ENCODE measurements at places on chromosomes 11 and 22.

GRCh38 chr11:109140857-109141515 lies 281.0 kb upstream of the C11orf87 start:
- no peak for DNase-seq

GRCh38 chr11:2562890-2563212 lies 118.0 kb downstream of the KCNQ1 start:
- DNase-seq = no peak

GRCh38 chr11:87307101-87307500 lies 269.4 kb downstream of the TMEM135 start:
- no peak for DNase-seq

DNA sequence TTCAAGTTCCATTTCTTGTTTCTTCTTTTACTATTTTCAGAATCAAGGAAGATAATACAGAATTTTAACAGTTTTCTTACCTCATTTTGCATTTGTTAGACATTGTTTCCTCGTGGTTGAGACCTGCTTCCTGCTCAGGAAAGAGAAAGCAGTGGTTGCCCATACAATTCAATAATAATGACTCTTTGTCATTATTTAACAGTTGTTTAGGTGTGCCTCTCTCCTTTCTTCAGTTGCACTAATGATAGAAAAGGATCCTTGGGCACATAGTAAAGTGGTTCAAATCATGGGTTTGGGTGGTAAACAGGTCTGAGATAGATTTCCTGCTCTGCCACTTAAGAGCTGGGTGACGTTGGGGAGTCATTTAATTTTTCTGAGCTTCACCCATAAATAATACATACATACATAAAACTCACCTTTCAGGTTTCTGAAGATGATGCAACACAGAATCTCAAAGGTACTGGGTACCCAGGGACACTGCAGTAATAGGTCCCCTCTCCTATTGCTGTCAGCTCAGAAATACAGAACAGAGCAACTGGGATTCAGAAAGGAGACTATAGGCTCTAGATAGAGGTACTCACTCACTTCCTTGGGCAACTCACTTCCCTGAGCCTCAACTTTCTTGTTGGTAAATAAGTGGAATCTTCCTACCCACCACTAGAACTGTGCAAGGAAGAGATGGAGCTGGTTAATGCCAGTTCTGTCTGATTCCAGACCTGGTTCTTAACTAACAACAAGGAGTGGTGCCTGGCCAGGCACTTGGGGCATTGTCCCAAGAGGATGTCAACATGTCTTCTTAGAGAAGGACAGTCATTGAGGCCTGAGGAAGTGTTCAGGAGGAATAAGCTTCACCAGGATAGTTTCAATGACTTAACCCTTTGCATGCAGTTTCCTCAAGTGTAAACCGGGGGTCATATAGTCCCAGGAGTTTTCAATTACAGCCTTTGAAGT lies 34.9 kb downstream of the CD44 start:
- no peak for DNase-seq

DNA sequence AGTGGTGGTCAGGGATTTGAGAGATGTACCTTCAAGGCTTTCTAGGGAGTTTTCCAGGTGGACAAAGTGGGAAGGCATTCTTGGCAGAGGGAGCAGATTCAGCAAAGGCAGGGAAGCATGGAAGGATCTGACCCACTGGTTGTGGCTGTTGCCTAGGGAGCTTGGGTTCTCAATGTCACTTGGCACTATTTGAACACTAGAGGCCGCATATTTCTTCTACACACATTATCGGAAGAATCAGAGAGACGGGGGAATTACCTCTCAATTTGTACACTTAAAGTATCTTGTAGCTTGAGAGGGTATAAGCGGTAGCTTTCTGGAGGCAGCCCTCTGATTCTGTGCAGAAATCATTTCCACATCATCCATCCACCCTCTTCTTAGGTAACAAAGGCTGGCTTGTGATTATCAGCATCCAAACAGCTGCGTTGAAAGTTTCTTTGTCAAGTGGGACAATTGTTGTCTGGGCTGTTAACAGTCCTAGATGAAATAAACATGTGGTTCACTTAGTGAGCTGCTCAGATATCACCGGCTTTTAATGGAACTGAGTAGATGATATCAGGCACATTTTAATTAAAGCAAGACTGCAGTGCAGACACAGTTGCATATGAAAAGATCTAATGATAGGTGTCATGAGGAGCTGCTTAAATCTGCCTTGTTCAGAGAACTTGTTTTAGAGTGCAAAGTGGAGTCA lies 2.6 kb downstream of the NELL1 start:
- no peak for DNase-seq

- no peak for DNase-seq
Measured at GRCh38 chr22:27509132-27509920, 292.2 kb downstream of the MN1 start.

DNA sequence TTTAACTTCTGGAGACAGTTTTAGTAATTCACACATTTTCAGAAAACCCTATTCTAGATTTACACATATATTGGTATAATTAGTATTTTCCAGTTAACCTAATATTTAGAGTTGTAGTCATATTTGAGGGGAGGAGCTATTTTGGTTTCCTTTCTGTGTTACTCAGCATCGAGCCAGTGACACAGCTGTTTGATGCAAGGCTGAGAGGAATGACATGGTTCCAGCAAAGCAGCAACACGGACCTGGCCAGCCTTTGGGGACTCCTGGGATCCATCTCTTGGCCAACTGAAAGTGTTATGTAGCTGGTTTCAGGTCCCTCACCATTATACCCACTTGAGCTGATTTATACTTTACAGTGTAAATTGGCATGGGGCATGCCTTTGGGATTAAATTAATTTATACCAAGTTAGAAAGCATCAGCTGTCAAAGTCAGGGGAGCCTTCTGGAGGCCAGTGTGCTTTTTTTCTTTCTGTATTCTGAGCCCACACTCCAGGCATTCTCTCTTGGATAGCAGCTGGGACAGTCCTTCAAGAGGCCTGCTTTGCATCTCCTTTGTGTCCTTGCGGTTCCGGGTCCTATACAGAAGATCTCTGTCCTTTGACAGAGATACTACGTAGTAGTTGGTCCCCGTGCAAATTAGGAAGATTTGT lies 91.3 kb upstream of the SLC25A18 start:
- no peak for DNase-seq

DNA sequence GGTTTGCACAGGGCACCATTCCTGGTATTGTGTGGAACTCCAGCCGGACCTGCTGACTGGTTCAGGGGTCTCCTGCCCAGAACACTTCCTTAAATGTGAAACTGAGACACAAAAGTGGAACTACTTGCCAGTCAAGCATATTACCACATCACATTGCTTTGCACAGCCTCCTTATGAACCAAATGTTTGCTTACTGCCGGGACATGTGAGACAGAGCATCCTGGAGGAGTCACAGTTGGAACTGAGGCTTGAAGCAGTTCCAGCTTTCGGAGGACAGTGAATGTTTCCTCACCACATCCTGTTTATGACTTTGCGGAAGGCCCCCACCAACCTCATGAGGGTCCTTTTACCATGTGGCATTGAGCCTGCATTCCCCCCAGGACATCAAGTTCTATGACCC lies 105.8 kb upstream of the ARHGAP42 start:
- no peak for DNase-seq

- DNase-seq = no peak
Measured at GRCh38 chr22:48256776-48257684, 1494.6 kb downstream of the TBC1D22A start.

- no peak for DNase-seq
Measured at GRCh38 chr11:102517670-102518069, 12.9 kb downstream of the MMP7 start.

- DNase-seq = peak; percentile 49
Measured at GRCh38 chr22:46355369-46355995, 20.0 kb downstream of the TRMU start.

- no peak for DNase-seq
Measured at GRCh38 chr11:109798521-109798920, 294.7 kb upstream of the ZC3H12C start.

GRCh38 chr22:45867118-45867905 lies 109.7 kb downstream of the WNT7B start:
- no peak for DNase-seq

DNA sequence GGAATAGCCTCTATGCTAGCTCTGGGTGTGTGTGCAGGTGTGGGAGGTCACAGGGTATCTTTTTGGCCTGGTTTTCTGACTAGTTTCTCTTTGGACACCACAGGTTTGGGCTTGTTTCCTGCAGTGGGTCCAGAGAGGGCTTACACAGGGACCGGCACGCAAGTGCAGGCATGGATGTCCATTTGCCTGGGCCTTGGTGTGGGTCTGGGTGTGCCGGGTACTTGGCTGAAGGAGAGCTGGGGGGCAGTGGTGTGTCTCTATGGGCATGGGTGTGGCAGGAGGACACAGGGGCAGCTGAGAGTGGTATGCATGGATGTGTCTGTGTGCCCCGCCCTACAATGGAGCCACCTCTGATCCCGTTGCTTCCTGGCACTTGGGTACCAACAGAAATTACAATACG lies 7.5 kb upstream of the KCNJ11 start:
- DNase-seq = no peak

DNA sequence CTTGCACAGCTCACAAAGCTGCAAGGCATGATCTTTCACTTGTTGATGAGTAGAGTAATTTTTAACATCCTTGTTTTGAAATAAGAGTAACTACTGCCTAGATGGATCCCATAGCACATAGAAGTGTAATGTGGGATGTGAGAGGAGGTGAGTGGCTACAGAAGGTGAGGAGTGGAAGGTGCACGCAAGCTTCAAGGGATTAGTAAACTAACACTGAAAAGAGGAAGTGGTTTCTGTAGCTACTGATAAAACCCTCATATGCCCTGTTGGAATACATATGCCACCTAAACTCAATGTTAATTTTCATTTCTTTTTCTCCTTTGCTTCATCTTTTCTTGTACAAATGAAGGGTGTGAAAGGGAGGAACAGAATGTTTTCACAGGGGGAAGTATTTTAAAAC lies 22.0 kb upstream of the CTSC start:
- peak; percentile 7 for DNase-seq

- no peak for DNase-seq
Measured at GRCh38 chr11:13284776-13285588, 7.4 kb downstream of the BMAL1 start.

- no peak for DNase-seq
Measured at GRCh38 chr11:124761301-124762104, 587 bp downstream of the ESAM start.

- DNase-seq = peak; percentile 57
Measured at GRCh38 chr11:126419801-126420697, 64.6 kb downstream of the ST3GAL4 start.

GRCh38 chr11:45321031-45321595 lies 35.0 kb upstream of the SYT13 start:
- no peak for DNase-seq

DNA sequence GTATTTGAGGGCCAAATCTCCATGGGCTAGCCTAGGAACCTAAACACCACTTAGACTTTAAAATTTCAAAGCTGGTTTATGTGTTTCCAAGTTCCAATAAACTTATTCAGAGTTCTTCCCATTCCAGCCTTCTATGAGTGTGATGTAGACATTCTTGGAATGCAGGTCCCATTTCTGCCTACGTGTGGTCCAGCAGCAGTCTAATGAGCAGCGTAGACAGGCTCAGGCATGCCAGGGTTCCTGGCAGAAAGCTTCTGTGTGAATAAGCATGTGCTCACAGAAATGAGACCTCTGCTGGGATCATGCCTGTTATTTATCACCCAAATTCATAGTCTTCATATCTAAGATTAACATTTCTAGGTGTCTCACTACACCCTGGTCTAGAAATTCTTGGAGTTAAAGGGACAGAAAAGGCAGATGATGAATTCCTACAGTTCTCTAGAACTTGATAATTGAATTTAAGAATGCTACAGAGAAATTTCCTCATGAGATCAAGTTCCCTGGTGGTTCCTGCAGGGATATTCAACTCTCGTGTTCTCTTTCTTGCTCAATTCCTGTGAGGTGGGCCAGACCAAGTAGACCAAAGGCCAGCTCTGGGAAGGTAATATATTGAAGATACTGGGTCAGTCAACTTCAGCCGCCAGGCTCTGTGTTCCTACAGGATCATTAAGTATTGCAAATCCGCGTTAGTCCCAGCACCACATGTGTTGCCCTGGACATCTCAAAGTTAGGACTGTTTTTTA lies 17.6 kb downstream of the RNF185 start:
- DNase-seq = no peak

DNA sequence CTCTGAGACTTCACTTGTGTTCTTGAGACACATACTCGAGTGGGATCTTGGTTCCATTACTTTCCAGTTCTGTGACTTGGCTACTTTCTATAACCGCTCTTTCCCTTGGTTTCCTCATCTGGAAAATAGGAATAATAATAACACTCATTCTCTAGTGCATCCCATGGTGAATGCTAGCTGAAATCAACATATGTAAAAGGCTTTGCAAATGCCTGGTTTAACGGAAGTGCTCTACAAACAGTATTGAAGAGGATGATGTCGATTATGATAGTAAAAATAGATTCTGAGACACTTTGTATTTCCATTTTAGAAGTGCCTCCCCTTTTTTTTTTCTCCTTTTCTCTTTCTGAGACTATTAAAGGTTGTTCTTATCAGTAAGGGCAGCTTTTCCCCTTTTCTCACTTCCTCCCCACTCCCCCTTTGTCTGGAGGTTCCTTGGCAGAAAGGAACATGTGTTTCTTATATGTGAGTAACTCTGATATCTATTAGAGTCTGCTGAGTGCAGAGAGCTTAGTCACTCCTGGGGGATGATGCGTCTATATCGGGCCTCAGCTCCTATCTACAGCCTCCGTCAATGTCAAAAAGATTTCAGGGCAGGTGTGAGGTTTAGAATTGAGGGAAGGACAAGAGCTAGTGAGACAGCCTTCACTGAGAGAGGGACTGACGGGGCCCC lies 489.3 kb downstream of the NTM start:
- DNase-seq = no peak

DNA sequence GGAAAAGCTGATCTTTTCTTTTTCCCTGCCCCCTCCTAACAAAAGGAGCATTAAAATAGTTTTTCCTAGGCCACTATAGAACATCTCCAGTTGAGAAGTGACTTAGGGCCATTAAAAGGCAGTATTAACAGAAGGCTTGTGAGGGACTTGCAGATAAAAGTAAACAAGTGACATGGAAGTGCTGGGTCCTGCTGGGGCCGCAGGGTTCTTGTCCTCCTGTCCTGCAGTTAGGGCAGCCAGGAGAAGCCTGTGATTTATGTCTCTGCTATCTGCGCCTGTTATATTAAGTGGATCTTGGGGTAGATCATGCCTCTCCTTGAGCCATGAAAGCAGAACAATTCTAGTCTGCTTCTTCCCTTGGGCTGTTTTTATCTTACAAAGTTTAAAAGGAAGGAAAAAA lies 271.4 kb upstream of the C11orf87 start:
- no peak for DNase-seq

GRCh38 chr11:69067200-69067599 lies 18.5 kb downstream of the TPCN2 start:
- no peak for DNase-seq

- DNase-seq = no peak
Measured at GRCh38 chr11:36235750-36236149, 53.5 kb downstream of the COMMD9 start.

Measured in hematopoietic multipotent progenitor cell treated with erythropoietin and hydrocortisone succinate and interleukin-3 and kit ligand, for 15 days (in vitro differentiated cells).